ENCODE measurements at places on chromosomes 7 and 10.

- no peak for DNase-seq
Measured at GRCh38 chr7:57344957-57345356, 105.0 kb upstream of the ZNF716 start.

- no peak for DNase-seq
Measured at GRCh38 chr7:143900230-143900766, 1.7 kb downstream of the TCAF1 start.

DNA sequence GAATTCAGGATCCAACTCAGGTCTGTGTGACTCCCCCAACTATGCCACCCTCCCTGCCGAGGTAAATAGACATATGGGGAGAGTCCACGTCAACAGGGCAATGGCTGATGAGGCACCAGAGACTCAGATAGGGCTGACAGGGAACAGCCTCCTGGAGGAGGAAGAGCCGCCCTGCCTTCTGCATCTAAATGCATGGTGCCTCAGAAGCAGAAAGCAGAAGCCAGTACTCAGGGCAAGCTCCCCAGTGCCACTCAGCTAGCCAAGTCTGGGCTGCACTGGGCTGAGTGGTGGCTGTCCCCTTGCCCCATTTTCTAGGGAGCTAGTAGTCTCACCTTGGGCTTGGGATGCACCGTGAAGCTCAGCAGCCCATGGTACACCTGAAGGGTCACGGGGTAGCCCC, 11.0 kb downstream of the RRP12 start:
- no peak for DNase-seq

- DNase-seq: no peak
Measured at GRCh38 chr10:20993389-20993788, 96.3 kb upstream of the NEBL start.

DNA sequence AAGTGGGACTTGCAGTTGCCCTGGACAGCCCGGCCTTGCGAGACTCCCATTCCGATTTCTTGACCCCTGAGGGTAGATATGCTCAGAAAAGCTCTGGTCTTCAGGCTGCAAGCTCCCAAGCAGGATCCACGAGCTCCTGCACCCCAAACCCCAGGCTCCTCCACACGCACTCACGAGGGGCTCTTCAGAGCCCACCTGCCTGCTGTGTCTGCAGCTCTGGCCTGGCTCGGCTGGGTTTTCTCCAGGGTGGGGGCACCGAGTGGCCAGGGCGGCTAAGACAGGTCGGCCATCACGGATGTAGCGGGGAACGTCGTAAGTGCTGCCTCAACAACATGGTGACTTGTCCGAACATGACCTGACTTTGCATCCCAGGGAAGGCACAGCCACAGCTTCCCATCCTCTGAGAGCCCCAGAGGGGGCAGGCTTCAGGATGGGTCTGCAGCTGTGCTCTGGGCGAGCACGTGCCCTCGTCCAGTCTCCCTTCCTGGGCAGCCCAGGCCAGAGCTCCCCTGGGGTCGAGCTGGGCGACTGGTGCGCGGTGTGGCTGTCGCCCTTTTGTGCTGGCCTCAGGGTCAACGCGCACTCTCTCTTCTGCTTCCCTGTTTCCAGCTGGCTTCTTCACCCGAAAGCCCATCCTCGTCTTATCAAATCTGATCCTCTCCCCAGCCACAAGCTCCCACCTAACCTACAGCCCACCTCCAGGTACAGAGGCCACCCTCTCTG, 415.3 kb downstream of the DNAJB6 start:
- DNase-seq: no peak

DNA sequence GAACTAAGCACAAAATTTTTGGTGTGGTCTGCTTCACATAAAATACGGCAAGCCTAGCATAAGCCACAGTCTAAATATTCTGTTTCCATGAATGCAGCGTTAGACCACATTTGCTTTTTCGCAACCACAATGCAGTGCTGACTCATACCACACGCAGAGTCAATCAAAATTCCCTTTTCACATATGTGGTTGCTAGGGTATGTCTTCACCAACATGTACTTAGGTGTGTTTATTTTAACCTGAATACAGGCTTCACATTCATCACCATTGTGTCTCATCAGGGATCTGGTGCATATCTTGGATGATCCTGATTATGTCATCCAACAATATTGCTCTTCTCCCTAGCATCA, 90.8 kb downstream of the CHN2 start:
- peak; percentile 28 for DNase-seq

DNA sequence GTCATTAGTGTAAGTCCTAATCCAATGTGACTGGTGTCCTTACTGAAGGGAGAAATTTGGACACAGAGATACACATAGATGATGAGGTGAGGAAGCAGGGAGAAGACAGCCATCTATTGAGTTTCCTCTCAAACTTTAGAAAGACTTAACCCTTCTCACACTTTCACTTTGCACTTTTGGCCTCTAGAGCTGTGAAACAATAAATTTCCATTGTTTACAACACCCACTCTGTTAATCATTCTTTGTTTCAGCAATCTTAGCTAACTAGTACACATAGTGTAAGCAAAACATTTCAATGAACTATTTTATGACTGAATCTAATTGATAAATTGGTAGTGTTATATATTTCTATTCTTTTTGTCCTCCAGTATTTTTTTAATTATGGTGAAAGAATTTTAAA, 1092.8 kb upstream of the POT1 start:
- no peak for DNase-seq

DNA sequence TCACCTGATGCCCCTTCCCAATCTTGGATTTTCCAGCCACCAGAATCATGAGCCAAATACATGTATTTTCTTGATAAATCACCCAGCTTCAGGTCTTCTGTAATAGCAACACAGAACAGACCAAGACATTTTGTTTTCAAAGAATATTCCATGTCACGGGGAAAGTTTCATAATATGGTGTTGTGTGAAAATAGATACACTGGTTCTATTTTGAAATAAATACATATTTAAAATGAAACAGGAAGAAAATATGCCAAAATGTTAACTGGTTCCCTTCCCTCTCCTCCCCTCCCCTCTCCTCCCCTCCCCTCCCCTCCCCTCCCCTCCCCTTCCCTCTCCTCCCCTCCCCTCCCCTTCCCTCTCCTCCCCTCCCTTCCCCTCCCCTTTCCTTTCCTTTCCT, 30.3 kb upstream of the CAMK1D start:
- DNase-seq: no peak

GRCh38 chr7:34995757-34996156, 41.5 kb downstream of the DPY19L1 start:
- no peak for DNase-seq

- DNase-seq: no peak
Measured at GRCh38 chr7:53541475-53541874, 506.0 kb downstream of the POM121L12 start.

DNA sequence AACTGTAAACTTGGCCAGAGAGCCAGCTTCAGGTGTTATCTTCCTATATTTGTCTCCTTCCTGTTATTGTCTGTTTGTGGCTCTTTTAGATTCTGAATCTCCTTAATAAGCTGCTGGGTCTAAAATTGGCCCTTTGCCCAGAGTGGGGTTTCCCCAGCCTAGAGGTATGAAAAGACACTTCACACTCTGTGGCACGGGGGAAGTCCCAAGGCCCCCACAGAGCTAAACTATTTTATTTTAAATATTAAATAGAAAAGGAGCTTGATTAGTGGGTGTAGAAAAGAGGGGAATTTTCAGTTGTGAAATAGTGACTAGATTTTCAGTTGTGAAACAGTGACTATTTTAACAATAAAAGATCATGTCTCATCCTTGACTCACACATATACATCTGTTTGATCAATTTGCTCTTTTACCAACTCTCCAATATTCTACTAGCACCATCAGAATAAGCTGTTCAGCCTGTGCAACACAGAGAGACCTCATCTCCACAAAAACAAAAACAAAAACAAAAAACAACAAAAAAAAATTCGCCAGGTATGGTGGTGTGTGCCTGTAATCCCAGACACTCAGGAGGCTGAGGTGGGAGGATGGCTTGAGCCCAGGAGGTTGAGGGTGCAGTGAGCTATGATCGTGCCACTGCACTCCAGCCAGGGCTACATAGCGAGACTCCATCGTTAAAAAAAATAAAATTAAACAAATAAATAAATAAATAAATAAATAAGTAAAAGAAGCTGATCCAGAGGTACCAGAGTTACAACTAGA, 24.9 kb upstream of the ADO start:
- DNase-seq: no peak

DNA sequence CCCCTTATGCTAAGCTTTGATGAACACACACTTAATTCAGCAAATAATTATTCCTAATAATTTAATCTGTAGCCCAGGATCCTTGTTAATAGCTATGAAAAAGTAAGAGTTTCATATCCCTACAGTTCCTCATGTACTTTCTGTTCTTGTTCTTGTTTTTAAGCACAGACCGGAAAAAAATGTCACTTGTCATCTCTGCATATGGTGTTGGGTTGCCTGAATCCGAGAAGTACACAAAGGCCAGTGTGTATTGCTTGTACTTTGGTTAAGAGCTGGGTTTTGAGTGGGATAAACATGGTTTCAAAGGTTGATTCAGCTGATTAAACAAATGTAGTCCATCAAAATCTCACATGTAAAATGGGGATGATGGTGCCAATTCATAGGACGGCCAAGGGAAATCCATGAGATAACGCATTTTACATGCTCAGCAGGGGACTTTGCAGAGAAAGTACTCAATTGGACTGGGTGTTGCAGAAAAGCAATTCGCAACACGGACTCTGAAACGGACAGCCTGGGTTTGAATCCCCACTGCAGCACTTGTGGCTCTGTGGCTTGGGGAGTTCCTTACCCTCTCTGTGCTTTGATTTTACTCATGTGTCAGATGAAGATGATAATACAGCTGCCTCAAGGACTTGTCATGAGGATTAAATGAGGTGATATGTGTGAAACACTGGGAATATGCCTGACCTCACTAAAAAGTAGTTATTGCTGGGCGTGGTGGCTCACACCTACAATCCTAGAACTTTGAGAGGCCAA, 71.7 kb downstream of the MAP3K8 start:
- DNase-seq: no peak

DNA sequence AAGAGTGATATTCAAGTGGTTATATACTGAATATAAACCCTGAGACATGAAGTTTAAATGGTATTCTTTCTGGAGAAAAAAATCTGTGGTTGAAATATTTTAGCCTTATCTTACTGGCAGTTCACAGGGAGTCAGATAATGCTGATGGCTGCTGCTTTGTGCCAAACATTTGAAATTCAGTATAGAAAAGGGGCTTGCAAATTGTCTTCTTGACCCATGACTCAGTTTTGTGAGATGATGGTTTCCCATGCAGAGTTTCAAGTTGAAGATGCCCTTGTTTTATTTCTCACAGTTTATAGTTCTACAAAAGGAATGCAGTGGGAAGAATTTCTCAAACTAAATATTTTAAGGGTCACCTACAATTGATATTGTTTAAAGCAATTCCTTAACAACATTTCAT, 251.1 kb upstream of the MEOX2 start:
- DNase-seq: no peak

GRCh38 chr7:75732764-75733630, 5.7 kb downstream of the HIP1 start:
- DNase-seq: no peak

DNA sequence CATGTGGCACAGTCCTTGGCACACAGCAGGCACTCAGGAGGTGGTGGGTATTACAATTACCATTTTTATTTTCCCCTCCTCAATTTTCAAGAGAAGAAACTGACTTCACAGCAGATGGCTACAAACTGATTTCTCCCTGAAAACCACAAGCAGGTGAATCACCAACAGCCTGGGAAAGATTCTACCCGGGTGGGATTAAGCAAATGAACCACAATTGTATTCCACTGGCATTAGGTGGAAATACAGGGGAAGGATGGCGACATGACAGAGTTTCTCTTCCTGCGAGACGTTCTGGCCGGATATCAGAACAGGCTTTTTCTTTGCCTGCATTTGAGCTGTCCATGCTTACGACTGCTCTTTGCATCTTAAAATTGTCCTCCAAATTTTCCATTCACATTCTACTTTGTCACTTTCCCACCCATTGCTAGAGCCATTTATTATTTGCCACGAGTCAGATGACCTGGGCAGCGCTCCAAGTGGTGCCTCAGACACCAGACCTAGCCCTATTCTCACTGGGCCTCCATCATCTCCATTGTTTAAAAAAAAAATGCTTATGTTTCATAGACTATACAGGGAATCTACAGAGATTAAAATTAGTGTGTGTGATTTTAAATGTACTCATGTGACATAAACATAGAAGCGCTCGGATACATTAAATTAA, 4.6 kb downstream of the DENND11 start:
- no peak for DNase-seq

GRCh38 chr10:31263903-31264302, 55.1 kb upstream of the ZEB1 start:
- DNase-seq: no peak

- no peak for DNase-seq
Measured at GRCh38 chr10:122301055-122301810, 30.1 kb downstream of the BTBD16 start.

GRCh38 chr7:138886501-138886917, 88.5 kb upstream of the ATP6V0A4 start:
- no peak for DNase-seq

- no peak for DNase-seq
Measured at GRCh38 chr10:24213266-24213665, 4.3 kb downstream of the KIAA1217 start.

DNA sequence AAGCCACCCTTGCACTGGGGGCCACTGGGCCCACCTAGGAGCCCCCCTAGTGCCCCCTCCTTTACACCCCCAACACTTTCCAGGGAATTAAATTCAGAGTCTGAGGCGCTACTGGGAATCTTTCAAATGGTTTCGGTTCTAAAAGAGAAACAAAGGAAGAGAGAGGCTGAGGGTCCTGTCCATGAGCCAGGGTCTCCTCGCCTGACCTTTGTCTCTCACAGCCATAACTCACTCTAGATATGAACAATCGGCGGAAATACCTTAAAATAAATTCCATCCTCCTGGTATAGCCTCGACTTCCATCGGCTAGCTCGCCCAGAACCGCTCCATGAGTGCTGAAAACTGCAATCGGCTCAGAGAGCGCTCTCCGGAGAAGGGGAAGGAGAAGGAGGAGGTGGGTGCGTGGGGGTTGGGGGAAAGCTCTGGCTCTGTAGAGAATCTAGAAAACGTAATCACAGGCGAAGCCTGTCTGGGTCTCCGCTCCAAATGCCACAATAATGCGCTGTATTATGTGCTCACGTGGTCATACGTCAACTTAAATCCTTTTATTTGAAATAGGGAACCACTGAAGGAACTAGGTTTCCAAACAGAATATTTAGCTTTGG, 12.6 kb downstream of the HOXA4 start:
- no peak for DNase-seq

DNA sequence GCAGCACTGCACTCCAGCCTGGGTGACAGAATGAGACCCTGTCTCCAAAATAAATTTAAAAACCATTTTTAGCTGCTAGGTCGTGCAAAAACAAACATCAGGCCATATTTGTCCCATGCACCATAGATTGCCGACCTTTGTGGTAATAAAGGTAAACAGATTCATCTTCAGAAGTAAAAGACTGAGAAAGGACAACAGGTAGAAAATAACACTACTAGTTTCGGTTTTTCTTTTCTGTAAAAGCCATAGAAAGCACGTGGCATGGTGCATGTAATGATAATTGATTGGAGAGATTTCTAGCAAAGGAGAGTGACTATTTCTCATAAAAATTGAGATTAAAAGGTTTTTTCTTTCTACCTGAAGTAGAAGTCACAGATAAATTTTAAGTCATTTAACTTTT, 93.9 kb downstream of the DNAH11 start:
- no peak for DNase-seq

Data from AG04449 (cell line).